ENCODE measurements at places on chromosomes 3 and 15.

GRCh38 chr15:92772626-92773244 is 117.2 kb upstream of the FAM174B start:
- no peak for DNase-seq

DNA sequence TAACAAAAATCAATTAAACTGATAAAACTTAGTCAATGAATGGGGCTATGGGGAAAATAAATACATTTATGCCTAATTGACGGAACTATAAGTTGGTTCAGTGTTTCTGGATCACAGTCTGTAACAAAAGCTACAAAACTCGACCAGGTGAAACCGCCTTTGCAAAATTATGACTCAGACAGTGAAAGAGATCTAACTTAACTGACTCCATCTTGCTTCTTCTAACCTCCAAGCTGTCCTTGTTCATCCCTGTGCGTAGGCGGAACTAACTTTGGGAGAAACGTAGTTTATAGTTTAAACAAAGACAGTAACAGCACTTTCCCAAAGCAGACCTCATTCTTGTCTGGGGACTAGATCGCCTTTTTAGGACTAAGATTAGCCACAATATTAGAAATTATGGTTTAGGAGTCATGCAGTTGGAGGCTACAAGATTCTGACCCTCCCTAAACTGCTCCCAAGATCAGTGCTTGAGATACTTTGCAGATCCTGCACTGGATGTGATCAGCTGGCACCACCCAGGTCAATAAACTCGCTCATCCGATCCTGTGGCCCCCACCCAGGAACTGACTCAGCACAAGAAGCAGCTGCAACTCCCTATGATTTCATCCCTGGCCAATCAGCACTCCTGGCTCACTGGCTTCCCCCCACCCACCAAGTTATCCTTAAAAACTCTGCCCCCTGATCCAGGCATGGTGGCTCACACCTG is 7.2 kb upstream of the MFGE8 start:
- DNase-seq: no peak

- no peak for DNase-seq
Observed at GRCh38 chr15:72858205-72858604, 74.6 kb upstream of the ADPGK start.

DNA sequence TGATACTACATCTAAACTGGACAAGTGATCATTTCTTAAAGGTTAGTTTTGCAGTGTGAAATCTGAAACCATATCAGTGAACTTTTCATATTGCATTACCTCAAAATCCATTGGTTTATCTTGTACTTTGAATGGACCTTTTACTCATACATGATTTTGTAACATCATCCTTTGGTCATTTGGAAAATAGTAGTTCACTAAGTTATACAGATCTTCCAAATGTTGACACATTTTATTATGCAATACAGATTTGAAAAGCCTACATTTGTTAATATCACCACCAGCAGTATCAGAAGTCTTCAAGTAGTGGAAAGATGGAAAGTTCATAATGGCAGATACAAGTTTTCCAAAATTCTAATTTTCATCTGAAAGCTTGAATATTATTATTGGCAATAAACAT is 64.0 kb upstream of the CDV3 start:
- DNase-seq: no peak

DNA sequence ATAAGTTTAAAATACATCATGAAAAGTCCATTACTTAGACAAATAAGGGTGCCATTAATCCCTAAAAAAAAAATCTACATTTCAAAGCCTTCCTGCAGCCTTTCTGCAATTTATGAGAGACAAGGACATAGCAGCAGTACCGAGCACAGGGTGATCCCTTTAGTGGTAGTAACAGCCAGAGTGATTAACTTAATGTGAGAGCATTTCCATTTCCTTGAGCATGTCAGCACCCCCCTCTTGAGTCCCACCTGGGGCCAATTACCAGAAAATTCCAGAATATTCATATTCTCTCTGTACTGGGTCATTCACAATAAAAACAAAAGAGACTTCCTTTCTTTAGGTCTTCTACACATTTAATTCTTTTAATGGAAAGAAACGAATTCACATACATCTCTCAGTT is 546.9 kb upstream of the CCDC54 start:
- no peak for DNase-seq

DNA sequence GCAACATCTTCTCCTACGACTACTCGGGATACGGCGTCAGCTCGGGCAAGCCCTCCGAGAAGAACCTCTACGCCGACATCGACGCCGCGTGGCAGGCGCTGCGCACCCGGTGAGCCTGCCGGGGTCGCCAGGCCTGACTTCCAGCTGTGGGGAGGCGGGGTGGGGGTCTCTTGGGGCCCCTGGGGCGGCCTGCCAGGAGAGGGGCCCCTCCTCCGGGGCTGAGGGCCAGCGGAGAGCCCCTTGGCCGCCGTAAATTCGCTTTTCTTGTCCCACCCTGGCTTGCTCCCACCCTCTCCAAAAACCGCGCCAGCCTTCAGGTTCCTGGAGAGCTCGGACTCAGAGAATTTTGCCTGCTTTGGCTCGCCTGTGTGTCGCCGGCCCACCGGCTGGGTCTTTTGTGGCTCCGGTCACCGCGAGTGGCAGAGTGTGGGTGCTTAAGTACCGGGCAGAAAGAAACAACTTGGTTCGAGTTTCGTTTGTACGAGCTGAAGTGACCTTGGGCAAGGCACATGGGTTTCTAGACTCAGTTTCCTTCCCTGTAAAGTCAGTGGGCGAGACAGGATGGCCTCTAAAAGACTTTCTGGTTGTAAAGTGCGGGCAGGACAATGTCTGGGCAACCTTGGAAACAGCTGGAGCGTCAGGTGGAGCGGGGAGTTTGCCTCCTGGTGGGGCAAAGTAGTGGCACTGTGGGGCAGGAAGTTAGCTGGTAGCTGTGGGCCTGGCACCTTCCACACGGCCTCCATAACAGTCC is 976 bp downstream of the ABHD17C start:
- peak; percentile 28 for DNase-seq

- no peak for DNase-seq
Observed at GRCh38 chr3:124965413-124965812, 30.9 kb upstream of the MUC13 start.

- no peak for DNase-seq
Observed at GRCh38 chr15:53834214-53834613, 74.8 kb upstream of the WDR72 start.

DNA sequence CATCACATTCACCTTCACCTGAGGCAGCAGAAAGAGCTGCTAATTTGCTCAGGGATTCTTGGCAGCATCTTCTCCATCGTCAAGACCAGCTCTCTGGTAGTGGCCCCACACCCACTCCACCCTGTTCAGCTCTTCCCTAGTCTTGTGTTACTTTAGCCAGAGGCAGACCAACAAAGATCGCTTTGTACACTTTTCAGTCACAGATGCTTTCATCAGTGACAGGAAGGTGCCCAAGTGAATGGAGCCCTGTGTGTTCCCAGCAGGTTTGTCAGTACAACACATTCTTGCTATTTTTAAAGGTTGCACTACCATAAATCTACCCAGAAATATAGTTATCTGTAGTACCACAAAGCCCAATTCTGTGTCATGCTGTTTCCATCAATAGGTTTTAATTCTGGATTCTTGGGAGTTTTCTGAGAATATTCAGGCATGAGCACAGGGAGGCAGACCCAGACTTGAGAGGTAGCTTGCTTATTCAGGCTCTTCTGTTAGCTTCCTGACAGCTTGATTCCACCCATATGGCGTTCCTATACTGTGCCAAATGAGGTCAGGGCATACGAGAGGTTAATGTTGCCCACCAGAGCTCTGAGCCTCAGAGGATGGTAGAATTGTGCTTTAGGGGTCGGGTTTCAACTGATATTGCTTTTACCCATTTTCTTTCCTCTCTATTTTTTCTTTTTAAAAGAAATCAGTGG is 109.8 kb upstream of the MANF start:
- DNase-seq: no peak

DNA sequence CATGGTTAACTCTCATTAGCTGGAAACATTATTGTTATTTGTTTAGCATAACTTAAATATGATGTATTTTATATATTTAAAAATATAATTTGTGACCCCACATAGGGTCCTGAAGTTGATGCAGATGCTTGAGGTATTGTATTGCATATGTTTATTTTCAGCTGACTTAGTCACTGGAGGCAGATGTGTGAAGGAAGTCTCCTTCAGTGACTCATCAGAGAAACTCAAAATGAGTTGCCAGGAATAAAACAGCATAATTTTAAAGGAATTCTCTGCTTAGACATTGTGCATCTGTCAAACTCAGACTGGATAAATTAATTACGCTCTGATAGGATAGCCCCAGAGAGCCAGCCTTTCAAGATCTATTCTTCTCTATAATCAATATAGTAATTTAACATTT is 7.9 kb upstream of the OR4F6 start:
- DNase-seq: peak; percentile 65

DNA sequence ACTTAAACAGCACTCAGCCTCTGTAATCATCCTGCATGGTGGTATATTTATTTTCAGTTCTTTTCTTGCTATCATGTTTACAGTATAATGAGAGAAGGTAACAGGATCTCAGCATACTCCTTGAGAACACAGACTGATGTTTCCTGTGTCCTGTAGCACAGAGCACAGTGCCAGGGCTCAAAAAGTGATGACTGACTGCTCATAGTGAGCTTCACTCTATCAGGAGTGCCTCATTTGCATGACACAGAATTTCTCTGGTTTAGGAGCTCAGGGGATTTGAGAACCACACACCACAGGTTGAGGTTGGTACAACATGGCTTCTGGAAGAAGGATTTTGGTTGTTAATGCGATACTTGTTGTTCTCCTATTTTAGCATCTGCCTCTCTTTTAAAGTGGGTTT is 68.5 kb upstream of the SLC2A2 start:
- DNase-seq: no peak

GRCh38 chr3:105480768-105481167 is 114.1 kb downstream of the ALCAM start:
- DNase-seq: no peak

DNA sequence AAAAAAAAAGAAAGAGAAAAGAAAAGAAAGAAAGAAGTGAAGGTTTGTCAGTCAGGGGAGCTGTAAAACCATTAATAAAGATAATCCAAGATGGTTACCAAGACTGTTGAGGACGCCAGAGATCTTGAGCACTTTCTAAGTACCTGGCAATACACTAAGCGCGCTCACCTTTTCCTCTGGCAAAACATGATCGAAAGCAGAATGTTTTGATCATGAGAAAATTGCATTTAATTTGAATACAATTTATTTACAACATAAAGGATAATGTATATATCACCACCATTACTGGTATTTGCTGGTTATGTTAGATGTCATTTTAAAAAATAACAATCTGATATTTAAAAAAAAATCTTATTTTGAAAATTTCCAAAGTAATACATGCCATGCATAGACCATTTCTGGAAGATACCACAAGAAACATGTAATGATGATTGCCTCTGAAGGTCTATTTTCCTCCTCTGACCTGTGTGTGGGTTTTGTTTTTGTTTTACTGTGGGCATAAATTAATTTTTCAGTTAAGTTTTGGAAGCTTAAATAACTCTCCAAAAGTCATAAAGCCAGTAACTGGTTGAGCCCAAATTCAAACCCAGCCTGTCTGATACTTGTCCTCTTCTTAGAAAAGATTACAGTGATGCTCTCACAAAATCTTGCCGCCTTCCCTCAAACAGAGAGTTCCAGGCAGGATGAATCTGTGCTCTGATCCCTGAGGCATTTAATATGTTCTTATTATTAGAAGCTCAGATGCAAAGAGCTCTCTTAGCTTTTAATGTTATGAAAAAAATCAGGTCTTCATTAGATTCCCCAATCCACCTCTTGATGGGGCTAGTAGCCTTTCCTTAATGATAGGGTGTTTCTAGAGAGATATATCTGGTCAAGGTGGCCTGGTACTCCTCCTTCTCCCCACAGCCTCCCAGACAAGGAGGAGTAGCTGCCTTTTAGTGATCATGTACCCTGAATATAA is 2.0 kb downstream of the B2M start:
- DNase-seq: peak; percentile 34

GRCh38 chr3:129017484-129017899 is 16.4 kb downstream of the EFCC1 start:
- no peak for DNase-seq

All from AG08395 (cell line).